ENCODE measurements at places on chromosomes 1 and 21. TPM values are rescaled to one million over a fixed set of nuclear protein-coding genes. Genes with fewer than 3 reads are reported as not detected.

DNA sequence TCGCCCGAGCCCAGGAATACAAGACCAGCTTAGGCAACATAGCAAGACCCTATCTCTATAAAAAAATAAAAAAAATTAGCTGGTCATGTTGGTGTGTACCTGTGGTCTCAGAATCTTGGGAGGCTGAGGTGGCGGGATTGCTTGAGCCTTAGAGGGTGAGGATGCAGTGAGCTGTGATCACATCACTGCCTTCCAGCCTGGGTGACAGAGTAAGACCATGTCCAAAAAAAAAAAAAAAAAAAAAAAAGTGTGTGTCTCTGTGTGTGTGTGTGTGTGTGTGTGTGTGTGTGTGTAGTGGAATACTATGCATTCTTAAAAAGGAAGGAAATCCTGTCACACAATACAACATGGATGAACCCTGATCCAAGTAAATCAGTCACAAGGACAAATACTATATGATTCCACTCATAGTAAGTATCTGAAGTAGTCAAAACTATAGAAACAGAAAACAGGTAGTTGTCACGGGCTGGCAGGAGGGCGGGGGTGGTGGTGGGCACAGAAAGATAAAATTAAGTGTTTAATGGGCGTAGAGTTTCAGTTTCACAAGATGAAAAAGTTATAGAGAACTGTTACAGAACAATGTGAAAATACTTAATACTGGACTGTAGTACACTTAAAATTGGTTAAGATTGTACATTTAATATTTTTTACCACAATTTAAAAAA lies 47.8 kb downstream of the SELENOF start:
- no peak for DNase-seq

GRCh38 chr1:5369223-5369622 lies 623.0 kb downstream of the NPHP4 start:
- DNase-seq: no peak

Gene ILDR2
- not detected for total RNA-seq

Gene RUNX3
- total RNA-seq: 1.9 TPM

GRCh38 chr1:239233626-239234025 lies 152.7 kb upstream of the CHRM3 start:
- no peak for DNase-seq

Gene CLDN19
- total RNA-seq: not detected

Gene BMP8B
- total RNA-seq: 0.83 TPM

Gene CDK18
- 7.0 TPM for total RNA-seq

- DNase-seq: no peak
These were observed 95.7 kb downstream of the RHOU start for GRCh38 chr1:228830954-228831481.

DNA sequence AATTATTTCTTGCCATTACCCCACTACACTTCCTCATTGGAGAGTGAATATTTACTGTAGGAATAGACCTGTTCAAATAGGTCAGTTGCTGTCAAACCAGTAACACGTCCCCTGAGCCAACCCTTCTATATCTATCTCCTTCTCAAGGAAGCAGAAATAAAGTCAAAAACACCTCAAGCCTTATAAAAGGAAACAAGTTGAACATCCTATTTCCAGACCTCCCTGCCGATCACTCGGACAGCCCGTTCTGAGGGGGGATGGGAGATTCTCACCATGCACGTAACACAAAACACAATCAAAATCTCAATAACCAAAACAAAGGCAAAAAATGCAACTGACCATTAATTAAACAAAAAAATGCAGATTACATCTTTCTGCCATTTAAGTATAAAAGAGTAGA lies 121.5 kb upstream of the KRTAP19-8 start:
- no peak for DNase-seq

DNA sequence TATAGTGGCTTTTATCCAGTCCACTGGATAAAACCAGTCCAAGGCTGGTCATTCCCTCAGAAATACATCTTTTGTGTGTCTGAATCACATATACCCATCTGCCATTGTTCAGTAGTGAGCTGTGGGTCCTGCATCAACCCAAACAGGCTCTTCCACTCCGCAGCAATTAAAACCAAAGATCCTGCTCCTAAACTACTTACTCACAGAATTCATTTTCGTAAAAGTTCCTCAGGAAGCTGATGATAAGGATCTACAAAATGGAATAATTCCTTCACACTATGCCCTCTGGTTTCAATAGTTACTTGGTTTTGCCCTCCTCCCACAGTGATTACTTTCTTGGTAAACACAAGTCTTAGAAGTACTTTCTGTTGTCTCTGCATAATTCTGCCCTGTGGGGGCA lies 5.1 kb upstream of the MFSD2A start:
- DNase-seq: no peak

GRCh38 chr1:171898941-171899340 lies 57.6 kb downstream of the DNM3 start:
- no peak for DNase-seq

Gene NDUFS5
- 300 TPM for total RNA-seq

Gene NFASC
- 14.0 TPM for total RNA-seq

GRCh38 chr21:44702111-44702972 lies 5.4 kb downstream of the KRTAP10-12 start:
- DNase-seq: no peak

DNA sequence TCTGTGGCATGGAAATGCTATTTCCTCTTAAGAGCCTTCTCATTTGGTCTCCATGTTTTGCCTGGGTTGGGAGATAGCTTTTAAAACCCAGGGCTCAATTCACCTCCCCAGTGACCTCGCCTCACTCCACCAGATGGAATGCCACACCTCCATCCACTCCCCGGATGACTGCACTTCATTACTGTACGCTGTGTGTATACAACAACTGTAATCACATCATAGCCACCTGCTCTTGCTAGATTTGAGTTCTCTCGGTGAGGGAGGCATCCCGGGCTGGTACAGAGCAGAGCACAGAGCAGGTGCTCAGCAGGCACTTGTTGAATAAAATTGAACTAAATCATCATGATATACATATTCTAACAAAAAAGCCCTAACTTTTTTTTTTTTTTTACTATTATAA lies 26.0 kb downstream of the SDE2 start:
- no peak for DNase-seq

DNA sequence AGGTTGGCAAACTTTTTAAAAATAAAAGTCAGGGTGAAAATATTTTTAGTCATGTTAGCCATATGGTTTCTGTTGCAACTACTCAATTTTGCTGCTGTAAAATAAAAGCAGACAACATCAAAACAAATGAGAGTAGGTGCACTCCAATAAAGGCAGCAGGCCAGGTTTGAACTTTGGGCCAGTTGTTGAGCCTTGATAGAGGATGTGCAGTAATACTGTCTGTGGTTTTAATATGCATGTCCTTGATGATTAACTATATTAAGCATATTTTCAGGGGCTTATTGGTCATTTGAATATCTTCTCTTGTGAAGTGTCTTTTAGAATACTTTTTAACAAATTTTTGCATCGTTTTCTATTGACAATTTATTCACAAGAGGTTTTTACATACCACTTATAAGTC lies 1399.9 kb upstream of the B3GALT2 start:
- DNase-seq: no peak

DNA sequence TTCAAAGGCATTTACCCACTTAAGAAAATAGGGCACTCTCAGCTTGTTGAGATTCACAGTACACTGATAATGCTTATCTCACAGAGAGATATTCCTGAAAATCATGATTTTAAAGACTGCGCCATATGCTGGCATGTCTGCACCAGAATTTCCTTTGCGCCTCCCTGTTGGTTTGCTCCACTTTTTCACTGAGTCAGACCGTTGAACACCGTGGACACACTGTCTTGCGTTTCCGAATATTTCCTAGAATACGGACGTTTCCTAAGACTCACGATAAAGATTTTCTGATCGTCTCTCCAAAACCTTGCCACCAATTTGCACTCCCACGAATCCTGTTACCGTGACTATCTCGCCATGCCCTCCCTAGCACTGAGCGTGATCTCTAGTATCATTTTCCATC lies 497 bp upstream of the C1orf115 start:
- no peak for DNase-seq

Measured in esophagus squamous epithelium (tissue), 5 donors.